ENCODE measurements at places on chromosomes 13 and 19.

DNA sequence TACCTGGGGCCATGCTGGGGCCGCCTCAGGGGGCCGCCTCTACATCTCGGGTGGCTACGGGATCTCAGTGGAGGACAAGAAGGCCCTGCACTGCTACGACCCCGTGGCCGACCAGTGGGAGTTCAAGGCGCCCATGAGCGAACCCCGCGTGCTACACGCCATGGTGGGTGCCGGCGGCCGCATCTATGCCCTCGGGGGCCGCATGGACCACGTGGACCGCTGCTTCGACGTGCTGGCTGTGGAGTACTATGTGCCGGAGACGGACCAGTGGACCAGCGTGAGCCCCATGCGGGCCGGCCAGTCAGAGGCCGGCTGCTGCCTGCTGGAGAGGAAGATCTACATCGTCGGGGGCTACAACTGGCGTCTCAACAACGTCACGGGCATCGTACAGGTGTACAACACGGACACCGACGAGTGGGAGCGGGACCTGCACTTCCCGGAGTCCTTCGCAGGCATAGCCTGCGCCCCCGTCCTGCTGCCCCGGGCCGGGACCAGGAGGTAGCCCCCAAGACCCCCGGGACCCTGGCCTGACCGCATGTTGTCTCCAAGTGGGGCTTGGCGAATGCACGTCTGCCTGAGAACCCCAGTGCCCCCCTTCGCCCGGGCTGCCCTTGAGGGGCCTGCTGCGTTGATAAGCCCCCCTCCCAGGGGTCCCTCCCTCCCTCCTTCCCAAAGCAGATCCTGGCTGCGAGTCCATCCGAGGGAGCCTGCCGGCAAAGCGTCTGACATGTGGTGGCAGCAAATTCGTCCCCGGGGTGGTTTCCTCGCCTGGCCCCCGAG, 14.5 kb upstream of the CRTC1 start:
- no peak for DNase-seq

DNA sequence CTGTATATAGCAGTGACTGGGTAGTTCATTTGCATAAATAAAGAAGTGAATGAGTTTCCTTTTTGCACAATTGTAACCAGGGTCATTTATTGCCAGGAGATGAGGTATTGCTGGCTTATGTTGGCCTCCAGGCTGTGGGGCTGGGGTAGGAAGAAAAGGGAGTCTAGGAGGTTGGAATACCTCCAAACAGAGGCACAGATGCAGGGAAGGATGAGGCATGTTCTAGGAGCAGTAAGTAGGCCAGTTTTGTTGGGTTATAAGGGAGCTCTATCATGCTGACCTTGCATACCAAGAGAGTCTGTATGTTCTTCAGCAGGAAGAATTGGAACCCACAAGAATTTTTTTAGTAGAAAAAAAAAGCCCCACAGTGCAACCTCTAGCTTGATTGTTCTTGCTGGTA, 17.2 kb upstream of the CYSLTR2 start:
- DNase-seq: no peak

DNA sequence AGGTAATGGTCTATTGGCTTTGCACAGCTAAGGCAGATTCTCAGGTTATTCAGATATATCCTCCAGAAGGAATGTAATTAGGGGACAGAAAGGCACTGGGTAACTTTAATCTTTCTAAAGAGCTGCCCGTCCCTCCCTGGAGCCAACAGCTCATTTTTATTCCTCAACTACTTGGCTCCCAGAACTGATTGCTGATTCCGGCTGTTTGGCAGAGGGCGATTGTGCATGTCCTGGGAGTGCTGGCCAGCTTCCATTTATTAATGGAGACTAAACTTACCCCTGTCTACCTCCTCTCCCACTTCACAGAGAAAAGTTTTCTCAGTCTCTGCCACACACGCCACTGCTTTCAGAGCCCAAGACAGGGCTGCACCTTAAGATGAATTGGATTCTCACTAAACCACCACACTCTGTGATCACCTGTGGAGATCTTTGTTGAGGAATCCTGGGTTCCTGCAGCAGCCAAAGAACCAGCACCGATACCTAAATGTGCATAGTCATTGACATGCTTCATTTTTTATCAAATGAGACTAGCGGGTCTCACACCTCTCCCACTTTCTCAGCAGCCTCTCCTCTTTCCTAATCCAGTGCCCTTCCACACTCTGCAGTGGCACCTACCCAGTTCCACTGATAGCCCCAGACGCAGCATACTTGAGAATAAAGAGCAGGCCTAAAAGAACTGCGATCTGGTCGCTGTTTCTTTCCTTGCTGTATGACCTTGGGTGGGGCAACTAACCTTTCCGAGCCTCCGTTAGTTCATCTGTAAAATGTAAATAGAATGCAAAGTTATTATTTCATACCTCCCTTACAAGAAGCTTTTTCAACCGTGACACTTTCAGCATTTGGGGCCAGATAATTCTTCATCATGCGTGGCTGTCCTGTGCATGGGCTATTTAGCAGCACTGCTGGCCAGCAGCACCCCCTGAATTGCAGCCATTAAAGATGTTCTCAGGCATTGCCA, 648.7 kb downstream of the UQCRFS1 start:
- no peak for DNase-seq

GRCh38 chr19:38736036-38736412, 8.2 kb downstream of the CAPN12 start:
- DNase-seq: no peak

GRCh38 chr13:37811441-37811840, 58.1 kb downstream of the TRPC4 start:
- DNase-seq: no peak

GRCh38 chr13:35354285-35354684, 122.2 kb downstream of the MAB21L1 start:
- DNase-seq: no peak

DNA sequence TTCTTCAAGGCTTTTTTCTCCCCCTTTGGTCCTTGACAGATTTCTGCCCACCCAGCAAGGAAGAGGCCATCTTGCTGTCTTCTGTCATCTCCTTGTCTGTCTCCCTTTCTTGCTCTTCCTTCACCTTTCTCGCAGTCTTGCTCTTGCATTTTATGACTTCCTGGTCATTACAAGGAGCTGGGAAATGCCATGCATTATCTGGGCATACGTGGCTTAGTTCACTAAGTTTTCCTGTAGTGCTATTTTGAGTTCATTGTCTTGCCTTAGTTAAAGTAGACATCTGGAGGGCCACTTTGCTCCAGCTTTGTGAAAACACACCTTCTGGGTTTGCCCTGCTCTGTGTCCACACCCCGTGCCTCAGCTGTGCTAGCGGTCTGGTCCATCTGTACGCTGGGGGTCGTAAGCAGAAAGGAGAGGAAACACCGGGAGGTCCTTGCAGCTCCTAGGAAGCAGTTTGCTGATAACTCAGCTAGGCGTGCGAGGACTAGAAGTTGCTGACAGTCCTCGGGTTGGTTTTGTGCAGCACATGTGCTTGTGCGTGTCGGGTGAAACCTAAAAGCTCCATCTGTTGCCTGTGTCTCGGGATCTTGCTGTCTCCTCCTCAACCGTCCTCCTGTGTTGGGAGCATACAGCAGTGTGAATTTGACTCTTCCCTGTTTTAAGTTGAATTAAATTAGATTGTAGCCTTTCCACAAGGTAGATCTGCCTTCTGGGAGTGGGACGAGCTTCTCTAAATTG, 59.4 kb downstream of the ARHGEF7 start:
- no peak for DNase-seq

DNA sequence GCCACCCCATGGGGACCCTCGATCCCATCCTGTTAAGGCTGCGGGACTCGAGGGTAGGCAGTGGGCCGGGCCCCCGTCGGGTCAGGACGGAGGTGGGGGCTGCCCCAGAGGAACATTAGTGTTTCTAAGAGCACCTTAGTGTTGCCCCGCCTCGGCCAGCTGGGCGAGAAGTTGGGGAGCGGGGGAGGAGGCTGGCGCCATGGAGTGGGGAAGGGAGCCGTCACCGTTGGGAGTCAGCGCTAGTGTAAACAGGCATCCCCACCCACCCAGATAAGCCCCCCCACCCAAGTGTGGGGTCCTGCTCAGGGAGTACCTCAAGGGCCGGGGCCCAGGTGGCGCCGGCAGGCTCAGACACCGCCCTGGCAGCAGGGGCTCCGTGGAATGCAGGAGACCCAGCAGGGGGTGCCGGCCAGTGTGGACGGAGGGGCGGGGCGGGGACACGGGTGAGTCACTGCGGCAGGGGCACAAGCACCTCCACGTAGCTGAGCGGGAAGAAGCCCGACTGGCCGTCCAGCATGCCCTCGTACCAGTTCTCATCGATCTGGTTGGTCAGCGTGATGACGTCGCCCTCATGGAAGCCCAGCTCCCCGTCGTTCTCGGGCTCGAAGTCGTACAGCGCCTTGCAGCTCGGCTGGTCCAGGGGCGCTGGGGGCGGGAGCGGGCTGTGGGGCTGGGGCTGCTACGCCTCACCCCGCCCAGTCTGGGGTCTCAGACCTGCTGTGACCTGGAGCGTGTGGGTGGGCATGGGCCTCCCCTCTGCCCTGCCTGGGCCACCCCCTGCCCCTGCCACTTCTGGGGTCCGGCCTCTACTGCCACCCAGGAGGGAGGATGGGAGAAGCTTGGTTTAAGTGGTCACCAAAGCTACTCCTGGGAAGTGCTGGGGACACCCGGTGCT, 18.0 kb downstream of the MPND start:
- DNase-seq: no peak

DNA sequence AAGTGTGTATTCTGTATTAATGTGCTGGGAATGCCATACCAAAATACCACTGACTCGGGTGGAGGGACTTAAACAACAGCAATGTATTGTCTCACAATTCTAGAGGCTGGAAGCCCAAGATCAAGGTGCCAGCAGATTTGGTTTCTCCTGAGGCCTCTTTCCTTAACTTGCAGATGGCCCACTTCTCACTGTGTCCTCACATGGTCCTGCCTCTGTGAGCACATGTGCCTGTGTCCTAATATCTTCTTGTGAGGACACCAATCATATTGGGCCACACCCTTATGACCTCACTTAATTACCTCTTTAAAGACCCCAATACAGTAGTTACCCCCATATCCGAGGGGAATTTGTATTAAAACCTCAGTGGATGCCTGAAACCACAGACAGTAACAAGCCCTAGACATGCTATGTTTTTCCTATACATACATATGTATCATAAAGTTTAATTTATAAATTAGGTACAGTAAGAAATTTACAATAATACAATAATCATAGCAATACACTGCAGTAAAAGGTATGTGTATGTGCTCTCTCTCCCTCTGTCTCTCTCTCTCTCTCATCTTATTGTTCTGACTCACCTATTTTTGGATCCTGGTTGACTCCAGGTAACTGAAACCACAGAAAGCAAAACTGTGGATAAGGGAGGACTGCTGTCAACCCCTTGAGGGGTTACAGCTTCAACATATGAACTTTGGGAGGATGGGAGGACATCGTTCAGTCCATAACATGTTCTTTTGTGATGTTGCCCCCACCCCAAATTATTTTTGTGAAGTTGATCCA, 174.3 kb downstream of the IRS2 start:
- no peak for DNase-seq

GRCh38 chr19:47230921-47231214, at the start of gene BBC3:
BBC3 (minus strand) TSS chr19:47231199; CDS start chr19:47228431, 2,768 bp downstream.
- no peak for DNase-seq

DNA sequence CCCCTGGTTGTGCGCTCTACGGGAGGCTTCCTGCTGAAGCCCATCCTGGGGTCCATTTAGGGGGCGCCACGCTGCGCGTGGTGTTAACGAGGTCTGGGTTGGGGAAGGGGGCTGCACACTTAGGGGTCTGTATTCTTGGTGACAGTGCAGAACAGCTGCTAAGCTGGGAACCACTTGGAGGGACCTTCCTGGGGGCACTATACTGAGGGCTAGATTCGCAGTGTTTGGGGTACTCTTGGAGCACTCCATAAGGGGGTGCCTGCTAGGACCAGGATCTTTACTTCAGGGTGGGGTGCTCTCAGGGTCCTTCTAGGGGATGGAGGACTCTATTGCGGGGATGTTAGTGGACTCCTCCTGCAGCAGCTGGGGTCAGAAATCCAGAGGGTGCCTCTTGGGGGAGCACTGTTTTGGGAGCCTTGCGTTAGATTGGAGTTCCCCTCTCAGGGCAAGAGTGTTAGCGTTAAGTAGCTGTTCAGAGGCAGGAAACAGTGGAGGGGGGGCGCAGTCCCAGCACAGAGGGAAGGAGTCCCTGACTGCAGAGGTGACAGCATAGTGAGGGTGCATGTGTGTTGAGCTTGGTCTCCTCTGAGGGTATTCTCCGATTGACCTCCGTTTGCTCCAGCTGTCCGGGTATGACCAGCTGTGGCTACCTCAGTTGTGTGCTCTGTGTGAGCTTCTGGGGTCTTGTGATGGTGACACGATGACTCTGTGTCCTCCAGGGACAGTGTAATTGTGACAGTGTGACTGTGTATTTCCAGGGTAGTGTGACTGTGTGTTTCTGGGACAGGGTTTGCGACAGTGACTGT, 1.1 kb downstream of the PDE4A start:
- no peak for DNase-seq

DNA sequence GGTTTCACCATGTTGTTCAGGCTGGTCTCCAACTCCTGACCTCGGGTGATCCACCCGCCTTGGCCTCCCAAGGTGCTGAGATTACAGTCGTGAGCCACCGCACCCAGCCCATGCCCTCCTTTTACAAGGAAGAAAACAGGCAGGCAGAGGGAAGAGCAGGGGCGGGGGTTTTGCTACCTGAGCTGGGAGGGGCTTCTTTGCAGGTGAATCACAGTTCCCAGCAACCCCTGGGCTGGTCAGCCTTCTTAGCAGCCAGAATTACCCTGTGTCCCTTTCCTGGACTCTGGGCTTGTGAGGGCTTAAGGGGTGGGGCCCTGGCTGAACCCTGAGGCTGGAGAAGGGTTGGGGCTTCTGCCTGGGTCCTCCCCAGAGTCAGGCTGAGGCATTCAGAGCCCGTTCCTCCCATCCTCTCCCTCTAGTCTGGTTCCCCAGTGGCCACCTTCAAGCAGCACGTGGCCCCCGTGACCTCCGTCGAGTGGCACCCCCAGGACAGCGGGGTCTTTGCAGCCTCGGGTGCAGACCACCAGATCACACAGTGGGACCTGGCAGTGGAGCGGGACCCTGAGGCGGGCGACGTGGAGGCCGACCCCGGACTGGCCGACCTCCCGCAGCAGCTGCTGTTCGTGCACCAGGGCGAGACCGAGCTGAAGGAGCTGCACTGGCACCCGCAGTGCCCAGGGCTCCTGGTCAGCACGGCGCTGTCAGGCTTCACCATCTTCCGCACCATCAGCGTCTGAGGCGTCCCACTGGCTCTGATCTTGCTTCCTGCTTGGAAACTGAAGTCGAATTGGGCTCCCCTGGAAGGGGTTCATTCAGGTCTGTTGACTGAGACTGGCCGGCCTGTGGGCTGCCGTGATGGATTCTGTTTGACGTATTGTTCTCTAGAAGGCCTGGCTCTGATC, 2.8 kb upstream of the KCNJ14 start:
- no peak for DNase-seq
